ENCODE measurements at places on chromosomes 4 and X.

- DNase-seq = no peak
Measured at GRCh38 chr4:145195167-145195952, 15.0 kb upstream of the OTUD4 start.

DNA sequence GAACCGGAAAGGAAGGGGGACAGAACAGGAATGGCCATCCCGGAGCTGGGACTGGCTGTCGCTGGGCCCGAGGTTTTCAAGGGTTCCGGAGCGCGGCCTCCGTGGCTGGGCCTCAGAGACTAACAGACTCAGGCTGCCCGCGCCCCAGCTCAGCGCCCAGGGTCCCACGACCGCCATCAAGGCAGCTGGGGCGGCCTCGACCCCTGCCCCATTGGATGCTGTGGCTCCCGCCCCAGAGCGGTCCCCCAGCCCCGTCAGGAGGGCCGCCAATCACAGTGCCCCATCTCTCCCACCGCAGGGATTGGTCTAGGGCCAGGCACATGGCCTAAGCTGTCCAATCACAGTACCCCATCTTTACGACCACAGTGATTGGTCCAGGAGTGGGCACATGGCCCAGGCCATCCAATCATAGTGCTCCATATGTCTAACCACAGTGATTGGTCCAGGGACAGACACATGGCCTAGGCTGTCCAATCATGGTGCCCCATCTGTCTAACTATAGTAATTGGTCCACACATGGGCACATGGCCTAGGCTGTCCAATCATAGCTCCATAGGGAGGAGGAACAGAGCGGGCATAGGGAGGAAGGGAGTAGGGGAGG is 105.3 kb upstream of the NKX1-1 start:
- peak; percentile 26 for DNase-seq

DNA sequence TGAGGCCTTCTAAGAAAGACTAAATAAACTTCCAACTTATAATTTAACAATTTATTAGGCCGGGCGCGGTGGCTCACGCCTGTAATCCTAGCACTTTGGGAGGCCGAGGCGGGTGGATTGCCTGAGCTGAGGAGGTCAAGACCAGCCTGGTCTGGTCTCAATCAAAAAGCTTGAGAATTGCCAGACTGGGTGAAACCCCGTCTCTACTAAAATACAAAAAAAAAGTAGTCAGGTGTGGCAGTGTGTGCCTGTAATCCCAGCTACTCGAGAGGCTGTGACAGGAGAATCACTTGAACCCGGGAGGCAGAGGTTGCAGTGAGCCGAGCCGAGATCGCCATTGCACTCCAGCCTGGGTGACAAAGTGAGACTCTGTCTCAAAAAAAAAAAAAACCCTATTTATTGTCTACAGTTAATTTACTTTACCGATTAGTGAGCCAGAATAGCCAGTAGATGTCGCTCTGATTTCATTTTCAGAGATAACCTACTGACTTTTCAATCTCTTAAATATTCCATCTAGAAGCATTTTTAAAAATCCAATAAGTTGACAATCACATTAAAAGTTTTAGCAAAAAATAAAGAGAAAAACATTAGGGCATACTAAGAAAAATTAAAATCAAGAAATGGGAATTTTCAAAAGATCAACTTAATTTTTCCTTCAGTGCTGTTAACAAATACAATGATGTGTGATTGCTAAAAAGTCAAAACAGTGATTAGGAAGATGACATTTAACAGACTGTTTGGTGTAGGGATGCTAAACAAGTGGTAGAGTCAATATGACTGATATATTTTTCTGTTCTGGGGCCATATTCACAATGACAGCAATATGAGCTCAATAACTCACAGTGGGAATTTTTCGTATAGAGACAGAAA is 4.3 kb upstream of the SHROOM3 start:
- DNase-seq = peak; percentile 52

DNA sequence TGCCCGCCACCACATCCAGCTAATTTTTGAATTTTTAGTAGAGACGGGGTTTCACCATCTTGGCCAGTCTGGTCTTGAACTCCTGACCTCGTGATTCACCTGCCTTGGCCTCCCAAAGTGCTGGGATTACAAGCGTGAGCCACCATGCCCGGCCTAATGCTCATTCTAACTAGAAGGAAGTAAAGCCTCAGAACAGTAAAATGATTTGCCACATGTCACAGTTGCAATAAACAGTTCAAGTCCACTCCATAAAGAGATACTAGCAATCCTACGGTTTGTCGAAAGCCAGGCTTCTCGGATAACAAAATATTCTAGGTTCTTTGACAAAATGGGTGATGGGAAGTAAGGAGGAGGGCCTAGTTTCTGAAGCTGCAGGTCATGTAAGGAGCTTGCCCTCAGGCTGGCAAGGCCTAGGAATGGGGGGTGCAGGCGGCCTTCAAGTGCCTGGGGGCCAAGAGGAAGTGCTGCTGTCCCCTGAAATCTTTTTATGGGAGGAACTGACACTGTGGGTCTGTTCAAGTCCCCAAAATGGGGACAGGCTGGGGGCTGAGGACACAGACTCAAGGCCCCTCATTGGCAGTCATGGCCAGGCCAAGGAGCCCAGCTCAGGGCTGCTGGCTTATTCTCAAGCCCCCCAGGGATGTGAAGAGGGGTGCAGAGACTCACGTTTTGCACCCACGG is 31.8 kb upstream of the ACSL1 start:
- no peak for DNase-seq

DNA sequence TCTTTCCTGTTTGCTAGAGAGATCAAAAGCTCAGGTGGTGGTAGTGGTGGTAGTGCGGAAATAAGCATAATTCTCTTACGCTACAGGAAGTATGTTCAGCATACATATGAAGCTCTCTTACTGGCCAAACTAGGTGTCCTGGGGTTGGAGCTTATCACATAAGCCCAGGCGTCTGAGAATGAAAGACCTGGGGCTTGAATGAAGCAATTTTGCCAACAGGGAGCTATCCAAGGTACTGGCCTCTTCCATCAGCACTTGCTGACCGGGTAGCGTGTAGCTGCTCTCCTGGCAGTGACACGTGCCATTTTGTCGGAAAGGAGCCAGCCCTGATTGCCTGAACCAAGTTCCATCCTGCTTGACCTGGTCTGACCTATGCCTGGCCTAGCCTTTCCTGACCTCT is 65.9 kb upstream of the HPF1 start:
- peak; percentile 6 for DNase-seq

- DNase-seq = no peak
Measured at GRCh38 chrX:12052109-12052508, 86.2 kb upstream of the FRMPD4 start.

DNA sequence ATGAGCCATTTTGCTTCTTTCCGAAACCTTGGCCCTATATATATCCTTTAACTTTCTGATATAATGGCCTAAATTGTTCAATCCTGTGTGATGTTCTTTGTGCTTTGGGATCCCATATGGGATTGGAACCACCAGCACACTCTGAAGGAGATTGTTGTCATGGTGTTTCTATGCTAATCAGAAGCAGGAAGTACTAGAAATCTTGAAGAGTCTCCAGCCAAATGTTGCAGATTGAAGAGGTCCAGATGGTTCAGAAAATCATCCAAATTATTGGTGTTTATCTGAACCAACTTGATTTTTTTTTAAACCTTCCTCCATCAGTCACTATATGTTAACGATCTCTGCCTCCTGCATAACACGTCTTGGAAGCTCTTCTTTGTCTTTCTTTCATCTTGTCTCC is 72.8 kb downstream of the KIT start:
- DNase-seq = no peak

GRCh38 chrX:150028692-150029091 is 90.4 kb upstream of the EOLA2 start:
- DNase-seq = no peak

DNA sequence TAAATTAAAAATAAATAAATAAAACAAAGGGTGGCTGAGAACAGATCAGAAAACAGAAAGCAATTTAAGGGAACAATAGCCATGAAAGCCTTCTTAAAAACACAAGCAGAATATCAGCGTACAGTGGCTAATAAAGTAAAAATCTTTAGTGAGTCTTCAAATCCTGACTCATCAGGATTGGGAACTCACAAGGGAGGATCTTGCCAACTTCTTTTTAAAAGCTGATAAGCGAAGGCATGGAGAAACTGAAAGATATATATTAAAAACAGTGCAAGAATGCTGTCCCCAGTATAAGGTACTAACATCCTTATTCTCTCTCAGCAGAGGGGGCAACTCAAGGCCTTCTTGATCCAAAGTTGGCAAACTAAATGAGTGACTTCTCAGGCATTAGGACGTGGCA is 180.1 kb downstream of the DHX15 start:
- DNase-seq = no peak

DNA sequence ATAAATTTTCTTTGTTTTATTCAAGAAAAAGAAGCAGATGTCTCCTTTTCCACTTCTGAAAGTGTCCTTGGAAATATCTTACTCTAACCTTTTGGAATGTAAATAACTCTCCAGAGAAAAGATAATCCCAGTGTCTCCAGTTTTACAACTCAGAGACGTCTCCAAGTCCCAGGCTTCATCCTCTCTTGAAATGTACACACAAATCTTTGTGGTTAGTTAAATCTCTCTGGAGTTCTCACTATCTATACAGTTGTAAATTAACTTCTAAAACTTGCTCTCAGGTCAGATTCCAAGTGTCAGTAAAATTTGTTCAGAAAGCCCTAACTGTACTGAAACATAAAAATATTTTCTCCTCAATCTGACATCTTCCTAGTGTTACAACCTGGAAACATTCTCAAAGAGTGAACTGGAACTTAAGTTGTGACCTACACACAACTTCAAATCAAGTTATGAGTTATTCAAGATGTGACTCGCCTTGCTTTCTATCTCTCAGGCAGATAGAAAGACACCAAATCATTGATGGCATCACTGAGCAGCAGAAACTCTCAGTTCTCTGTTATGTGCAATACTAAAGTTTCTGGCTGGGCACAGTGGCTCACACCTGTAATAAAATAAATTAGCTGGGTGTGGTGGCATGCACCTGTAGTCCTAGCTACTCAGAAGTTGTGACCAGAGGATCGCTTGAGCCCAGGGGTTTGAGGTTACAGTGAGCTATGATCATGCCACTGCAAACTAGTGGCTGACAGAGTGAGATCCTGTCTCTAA is 284.2 kb downstream of the RCHY1 start:
- no peak for DNase-seq

DNA sequence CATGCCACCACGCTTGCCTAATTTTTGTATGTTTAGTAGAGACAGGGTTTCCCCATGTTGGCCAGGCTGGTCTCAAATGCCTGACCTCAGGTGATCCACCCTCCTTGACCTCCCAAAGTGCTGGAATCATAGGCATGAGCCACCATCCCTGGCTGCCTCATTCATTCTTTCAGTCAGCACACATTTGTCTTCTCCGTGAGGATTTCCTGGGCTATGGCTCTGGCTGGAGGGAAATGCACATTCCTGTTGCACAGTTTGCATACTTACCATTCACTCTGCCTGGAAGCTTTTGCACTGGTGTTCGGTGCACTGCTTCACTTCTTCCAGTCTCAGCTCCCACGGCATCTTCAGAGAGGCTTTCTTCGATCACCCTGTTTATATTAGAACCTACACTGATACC is 267.8 kb downstream of the STIM2 start:
- DNase-seq = no peak

DNA sequence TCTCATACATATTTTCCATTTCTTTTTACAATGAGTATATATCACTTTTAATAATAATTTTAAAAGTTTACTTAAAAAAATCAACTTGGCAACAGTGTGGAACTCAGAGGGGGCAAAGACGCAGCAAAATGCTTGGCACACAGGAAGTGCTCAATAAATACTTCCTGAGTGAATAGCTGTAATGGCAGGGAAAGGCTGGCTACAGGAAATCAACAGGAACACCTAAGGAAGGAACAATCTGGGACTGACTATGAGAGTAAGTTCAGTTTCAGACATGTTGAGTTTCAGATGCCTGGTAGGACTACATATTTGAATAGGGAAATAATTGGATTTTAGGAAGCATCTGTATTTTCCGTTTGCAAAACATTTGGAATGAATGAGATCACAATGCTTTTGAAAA is 137.6 kb downstream of the SCLT1 start:
- no peak for DNase-seq

GRCh38 chrX:13370713-13371112 is 50.9 kb upstream of the ATXN3L start:
- DNase-seq = no peak

- no peak for DNase-seq
Measured at GRCh38 chr4:167150587-167150986, 83.7 kb downstream of the SPOCK3 start.

- peak; percentile 64 for DNase-seq
Measured at GRCh38 chr4:143773998-143774895, 73.8 kb upstream of the FREM3 start.

DNA sequence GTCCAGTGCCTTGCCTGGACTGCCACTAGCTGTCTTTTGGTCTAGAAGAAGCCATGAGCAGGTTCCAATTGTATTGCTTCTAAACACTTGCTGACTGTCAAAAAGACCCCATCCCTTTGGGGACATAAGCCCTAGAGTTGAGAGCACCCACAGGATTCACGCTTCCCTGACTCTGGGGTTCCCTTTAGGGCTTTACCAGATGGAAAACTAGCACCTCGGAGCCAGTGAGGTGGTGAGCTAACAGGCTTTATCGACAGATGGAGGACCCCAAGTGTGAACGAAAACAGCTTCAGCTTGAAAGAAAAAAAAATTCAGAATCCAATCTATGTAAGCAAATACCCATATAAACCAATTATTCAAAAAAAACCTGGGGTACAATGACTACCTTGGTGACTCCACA is 90.8 kb downstream of the NAA11 start:
- DNase-seq = no peak

- DNase-seq = no peak
Measured at GRCh38 chr4:79613269-79613935, 205.4 kb upstream of the GK2 start.

GRCh38 chr4:142091691-142092182 is 455.4 kb downstream of the IL15 start:
- DNase-seq = no peak

- DNase-seq = no peak
Measured at GRCh38 chrX:4670606-4671005, 957.2 kb upstream of the PRKX start.

GRCh38 chrX:155923200-155923599 is 42.1 kb downstream of the VAMP7 start:
- no peak for DNase-seq

- DNase-seq = peak; percentile 23
Measured at GRCh38 chr4:47010912-47011446, 17.6 kb upstream of the GABRA4 start.

- DNase-seq = no peak
Measured at GRCh38 chrX:24760363-24761000, 66.8 kb downstream of the POLA1 start.

GRCh38 chr4:78592088-78592783 is 40.7 kb downstream of the ANXA3 start:
- DNase-seq = peak; percentile 36

- no peak for DNase-seq
Measured at GRCh38 chrX:14670819-14671218, 141.5 kb downstream of the GLRA2 start.

- no peak for DNase-seq
Measured at GRCh38 chrX:42106556-42106955, 183.2 kb upstream of the CASK start.

DNA sequence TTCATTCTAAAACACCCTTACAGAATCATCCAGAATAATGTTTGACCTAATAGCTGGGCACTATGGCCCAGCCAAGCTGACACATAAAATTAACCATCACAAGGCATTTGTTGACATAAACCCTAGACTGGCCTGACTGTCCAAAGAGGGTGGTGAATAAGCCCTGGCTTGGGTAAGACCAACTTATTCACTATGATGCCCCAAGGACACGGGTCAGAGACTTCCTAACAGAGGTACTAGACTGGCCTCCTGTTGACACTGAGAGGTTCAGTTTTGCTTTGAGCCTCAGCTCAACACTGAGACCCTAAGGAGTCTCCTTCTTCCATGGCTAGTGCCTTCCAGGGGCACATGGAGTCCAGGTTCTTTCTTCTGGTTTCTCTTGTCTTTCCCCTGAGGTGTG is 21.3 kb downstream of the FGF2 start:
- no peak for DNase-seq

GRCh38 chr4:73257234-73257633 is 1.4 kb downstream of the ANKRD17 start:
- peak; percentile 74 for DNase-seq

Measured in activated CD4-positive, alpha-beta T cell treated with anti-CD3 and anti-CD28 coated beads, Interleukin-2, Interleukin-6, amounts not matched to agents 100 ng/mL and 50 ng/mL, durations not matched to agents 16 hours and 8 hours (primary cell).